ENCODE measurements at places on chromosomes 2 and 18. TPM values are rescaled to one million over a fixed set of nuclear protein-coding genes. Genes with fewer than 3 reads are reported as not detected.

The NT5C1B gene
- polyA plus RNA-seq: not detected

The FAM110C gene
- not detected for polyA plus RNA-seq

The CXCR1 gene
- not detected for polyA plus RNA-seq

GRCh38 chr2:215436705-215437565 is 1.1 kb upstream of the FN1 start:
- no peak for DNase-seq

DNA sequence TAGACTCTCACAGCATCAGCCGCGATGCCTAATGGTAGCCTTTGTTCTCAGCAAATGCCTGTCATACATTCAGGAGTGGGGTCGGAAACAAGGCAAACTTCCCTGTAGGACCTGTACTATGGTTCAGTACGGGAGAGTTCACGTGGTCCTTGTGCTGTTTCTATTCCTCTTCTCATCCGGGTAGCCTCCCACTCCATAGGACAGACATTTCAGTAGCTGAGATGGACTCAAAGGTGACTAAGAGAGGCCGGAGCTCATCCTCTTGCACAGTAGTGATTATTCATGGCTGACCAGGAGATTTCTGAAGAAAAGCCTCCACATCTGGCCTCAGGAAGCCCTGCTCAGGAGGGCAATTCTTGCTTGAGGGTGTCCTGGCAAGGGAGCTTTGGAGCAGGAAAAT is 117.8 kb upstream of the SPRED2 start:
- no peak for DNase-seq

DNA sequence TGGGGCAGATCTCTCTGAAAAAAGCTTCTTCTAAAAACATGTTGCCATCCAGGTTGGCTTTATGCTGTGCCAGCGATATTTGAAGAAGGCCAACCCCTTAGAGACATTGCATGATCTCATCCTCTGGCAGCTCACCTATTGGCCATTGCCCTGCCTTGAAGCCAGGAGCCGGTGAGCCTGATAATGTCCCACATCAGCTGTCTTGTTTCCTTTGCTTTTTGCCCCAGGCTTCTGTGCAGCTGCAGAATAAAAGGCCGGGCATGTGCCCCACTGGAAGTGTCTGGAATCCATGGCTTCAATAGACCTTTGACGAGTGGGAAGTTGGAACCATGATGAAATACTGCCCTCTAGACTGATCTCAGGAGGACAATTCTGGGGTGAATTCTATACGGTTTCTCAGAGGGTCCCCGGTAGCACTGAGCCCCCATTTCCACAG is 523.5 kb upstream of the ZEB2 start:
- peak; percentile 2 for DNase-seq

DNA sequence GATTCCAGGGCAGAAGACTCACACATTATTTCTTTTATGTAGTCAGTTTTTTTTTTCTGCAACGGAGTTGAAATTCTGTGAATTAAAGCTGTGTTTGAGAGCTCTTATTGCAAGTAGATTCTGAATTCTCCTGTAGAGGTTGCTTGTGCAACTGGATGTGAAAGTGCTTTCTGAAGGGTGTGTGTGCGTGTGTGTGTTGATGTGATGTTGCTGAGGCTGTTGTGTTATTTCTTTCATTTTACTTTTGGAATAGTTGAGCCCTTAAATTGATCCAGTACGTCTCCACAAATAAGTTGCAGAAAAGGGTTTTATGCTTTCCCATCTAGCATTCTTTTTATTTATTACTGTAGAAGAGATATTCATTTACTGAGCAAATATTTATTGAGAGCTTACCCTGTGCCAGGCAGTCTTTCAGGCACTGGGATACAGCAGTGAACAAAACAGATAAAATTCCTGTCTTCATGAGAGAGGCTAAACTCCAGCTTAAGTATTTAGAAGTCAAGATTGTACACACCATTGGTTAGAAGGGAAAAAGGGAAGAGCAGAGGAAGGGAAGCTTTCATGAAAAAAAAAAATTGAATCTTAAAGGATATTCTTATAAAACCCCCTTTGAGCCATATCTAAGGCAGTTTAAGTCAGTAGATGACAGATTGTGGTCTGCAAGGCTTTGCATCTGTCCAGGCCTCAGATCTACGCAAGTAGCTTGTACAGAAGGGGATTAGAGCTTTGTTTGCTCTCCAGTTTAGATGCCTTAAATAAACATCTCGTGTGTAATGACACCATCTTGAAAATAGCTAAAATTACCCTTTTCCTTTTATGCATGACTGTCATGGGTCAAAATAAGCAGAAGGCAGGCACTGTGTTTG is 58.2 kb downstream of the MYO1B start:
- no peak for DNase-seq

DNA sequence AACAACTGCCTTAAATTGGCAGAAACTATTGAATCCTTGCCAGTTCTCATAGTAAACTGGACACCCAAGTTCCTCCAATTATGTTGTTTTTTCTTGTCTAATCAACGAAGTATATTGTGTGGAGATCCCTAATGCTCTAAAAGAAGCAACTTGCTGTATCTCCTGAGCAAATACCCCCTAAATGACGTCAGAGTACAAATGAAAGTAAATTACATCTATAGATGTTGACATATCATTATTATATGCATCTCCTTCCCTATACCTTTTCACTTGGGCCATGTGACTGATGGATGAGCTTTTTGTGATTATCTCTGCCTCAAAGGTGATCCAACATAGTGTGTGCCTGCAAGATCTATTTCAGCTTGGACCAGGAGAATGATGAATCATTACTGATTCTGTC is 159.4 kb downstream of the CCDC148 start:
- no peak for DNase-seq

DNA sequence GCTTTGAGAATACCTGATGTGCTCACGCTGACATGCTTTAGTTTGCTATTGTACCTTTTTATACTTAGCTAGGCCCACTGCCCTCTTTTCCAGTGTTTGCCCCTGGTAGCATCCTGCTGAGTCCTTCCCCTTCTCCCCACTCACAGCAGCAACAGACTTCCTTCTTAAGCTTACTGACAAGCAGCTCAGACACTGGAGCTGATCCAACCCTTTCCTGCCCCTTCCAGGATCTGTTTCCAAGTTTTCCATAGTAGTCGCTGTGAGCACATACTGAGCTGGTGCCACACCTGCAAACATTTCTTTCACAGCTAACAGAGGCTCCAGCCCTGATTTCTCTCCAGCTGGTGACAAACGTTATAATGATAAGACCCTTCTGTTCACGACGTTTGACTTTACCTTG is 991.4 kb upstream of the CELF4 start:
- no peak for DNase-seq

GRCh38 chr2:36695746-36696415 is 626 bp upstream of the VIT start:
- peak; percentile 60 for DNase-seq

- DNase-seq: no peak
These were observed 109.6 kb upstream of the EML6 start for GRCh38 chr2:54613794-54614257.

- DNase-seq: no peak
These were observed 25.6 kb upstream of the PRLH start for GRCh38 chr2:237540823-237541222.

- no peak for DNase-seq
These were observed 190.3 kb downstream of the C1D start for GRCh38 chr2:67872481-67872880.

GRCh38 chr18:33304277-33304676 is 136.2 kb downstream of the CCDC178 start:
- no peak for DNase-seq

- DNase-seq: peak; percentile 26
These were observed 667 bp downstream of the GFPT1 start for GRCh38 chr2:69386360-69386759.

- DNase-seq: peak; percentile 84
These were observed 727 bp downstream of the FBXO11 start for GRCh38 chr2:47905386-47906156.

DNA sequence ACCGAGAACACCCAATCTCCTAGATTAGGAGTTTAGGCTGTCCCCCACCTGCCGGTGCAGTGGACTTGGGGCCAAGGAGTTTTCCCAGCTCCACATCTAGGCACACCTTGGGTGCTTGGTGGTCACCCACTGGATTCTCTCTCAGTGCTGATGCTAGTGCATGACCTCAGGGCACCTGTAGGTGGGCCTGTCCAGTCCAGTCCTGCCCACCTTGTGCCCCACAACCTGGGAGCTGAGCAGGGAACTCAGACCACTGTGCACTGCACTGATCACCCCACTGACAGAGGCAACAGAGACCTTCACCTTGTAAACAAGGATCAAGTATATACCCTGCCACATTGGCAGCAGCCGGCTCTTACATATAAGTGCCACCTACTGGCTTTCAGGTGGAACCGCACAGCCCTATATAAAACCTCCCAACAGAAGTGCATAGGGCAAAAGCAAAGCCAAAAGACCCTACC is 12.7 kb upstream of the CDH19 start:
- DNase-seq: peak; percentile 3

DNA sequence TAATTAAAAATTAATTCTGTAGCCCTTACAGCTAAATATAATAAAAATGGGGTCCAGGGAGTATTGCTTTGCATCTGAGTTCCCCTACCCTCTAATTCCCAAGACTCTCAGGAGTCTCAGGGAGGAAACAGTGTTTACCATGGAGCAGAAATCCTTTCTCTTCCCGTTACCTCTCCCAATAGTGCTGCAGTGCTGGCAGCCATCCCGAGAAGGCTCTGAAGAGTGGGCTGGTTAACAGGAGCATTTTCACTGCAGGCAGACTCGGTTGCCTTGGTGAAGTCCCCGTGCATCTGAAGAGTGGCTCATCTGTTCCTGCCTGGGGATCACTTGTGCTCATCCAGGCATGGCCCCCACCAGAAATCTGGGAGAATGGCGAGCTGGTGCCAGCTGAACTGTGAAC is 41.8 kb upstream of the TMEM178A start:
- no peak for DNase-seq

DNA sequence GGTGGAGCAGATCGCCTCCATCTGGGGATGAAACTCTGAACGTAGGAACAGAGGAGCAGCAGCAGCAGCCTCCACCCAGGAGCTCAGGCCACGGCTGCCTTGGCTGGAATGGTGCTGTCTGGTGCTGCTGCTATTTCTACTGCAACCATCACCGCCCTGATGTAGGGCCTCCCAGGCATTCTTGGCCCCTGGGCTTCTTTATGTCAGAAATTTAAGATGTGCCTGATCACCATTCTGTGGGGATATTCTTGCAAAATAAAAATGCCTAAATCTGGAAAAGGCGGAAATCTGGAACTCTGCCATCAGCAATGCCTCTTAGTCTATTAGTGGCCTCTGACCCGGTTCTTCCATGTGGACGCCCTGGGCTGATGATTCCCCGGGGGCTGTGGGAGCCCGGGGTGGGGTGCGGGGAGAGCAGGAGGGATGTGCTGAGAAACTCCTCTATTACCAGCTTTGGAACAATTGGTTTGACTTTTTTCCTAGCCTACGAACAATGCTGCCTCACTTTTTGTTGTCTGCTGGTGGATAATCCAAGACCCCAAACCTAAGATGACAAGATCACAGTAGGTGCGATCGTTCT is 47.2 kb downstream of the FAM124B start:
- no peak for DNase-seq

DNA sequence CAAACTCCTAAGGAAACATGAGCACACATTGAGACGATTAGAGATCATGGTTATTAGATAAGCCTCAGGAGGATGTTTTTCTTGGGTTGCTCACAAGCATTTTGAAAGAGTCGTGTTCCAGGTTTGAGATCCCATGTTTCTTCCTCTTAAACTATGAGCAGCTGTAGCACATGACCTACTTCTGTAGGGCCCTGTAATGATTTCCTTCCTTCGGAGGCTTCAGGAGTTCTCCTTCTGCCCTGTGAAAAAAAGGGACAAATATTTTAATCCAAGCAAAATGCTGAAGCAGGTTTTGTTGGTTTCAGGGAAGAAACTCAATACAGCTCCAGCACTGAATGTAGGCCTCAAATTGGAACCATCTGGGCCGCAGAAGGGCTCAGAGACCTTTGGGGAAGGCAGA is 82.6 kb downstream of the POU3F3 start:
- no peak for DNase-seq

DNA sequence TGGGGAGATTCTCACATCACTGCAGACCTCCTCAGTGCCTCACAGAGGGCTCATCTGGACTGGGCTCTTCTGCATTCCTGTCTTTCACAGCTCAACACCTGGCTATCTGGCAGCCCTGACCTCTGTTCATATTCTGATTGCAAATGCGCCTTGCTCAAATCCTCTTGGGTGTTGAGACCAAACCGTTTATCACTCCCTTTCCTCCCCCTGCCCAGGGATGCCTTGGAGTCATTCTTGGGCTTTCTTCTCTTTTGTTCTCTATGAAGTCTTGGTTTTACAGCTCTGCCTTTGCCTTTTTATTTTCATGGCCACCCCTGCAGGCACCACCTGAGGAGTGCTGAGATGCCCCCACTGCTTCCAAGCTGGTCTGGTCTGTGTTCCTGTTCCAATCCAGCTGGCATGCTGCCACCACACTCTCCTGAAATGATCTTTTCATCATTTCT is 26.3 kb downstream of the TUBB6 start:
- no peak for DNase-seq

DNA sequence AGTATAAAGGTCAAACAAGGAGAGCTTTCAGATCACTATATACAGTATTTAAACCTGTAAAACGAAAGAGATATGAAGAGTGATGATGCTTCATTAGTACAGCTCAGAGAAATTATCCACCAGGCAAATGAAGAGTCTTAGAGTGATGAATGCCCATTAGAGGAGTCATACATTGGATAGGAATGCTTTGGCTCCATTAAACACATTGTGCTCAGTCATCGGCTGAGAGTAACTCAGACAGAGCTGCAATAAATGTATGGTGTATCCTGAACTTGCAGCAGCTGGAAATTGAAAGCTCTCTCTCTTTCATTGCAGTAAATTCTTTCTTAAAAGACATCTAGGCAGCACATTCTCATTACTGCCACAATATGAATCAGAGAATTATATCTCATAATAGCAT is 340.8 kb upstream of the SPHKAP start:
- DNase-seq: no peak

DNA sequence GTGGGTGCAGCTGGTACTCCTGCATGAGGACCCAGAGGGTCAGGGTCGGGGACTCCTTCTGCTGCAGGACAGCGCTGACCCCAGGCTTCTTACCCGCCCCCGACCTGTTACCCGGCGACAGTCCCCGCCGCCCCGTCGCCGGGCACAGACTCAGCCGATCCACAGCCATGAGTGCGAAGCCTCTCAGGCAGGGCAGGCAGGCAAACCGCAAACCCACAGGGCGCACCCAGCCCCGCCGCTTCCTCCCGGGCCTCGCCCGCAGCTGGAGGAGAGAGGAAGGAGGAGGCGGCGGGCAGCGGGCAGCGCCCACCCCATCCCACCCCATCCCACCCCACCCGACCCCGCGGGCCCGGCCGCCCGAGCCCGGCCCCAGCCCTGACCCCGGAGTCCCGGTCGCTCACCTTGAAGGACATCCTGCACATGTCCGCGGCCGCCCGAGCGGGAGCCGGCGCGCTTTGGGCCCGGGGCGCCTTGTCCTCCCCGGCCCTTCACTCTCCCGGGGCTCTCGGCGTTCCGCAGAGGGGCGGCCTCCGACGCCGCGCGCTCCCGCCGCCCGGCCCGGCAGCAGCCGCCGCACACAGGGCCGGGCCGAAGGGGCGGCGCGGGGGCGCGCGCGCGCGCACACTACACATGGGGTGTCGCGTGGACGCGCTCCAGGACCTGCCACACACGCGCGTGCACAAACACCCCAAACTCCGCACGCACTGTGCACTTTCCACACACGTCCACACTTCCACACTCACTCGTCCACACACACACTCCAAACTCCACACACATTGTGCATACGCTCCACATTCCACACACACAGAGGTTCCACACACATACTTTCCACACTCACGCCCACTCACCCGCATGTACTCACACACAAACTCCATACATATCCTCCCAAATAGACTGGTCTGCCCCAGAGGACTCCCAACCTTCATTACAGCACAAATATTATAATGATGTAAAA is at the start of gene ANKRD29:
Gene ANKRD29, minus strand, starts transcription at position 603 of the 955 bp plus-strand sequence. Its CDS starts 181 bp downstream, at position 422.
- DNase-seq: peak; percentile 88

GRCh38 chr2:30605197-30605596 is 158.2 kb downstream of the LCLAT1 start:
- DNase-seq: no peak

Measured in SK-N-SH (cell line).